ENCODE measurements at places on chromosomes 2 and 18.

- DNase-seq = no peak
These were observed 1.4 kb downstream of the AKAIN1 start for GRCh38 chr18:5195656-5196055.

- DNase-seq = no peak
These were observed 228.3 kb downstream of the ZNF521 start for GRCh38 chr18:25123438-25124232.

- DNase-seq = no peak
These were observed 49.9 kb downstream of the RAB31 start for GRCh38 chr18:9757827-9758621.

- DNase-seq = no peak
These were observed 305.2 kb downstream of the ETAA1 start for GRCh38 chr2:67702284-67702683.

DNA sequence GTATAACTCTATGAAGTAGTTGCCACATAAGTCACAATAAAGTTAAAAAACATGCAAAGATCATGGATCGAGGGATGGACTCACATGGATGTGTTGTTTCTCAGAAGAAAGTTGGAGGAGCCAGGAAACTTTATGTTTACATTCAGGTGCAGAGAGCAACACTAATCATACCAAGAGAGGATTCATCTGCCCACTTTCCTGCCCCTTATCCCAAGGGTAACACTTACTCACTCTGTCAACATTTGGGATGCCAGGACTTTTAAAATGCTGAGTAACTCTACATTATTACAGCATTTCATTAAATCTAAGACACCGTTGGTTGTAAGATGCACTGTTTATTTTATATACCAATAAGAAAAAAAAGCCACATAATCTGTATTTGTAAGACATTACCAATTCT lies 170.4 kb downstream of the KCNE4 start:
- no peak for DNase-seq

DNA sequence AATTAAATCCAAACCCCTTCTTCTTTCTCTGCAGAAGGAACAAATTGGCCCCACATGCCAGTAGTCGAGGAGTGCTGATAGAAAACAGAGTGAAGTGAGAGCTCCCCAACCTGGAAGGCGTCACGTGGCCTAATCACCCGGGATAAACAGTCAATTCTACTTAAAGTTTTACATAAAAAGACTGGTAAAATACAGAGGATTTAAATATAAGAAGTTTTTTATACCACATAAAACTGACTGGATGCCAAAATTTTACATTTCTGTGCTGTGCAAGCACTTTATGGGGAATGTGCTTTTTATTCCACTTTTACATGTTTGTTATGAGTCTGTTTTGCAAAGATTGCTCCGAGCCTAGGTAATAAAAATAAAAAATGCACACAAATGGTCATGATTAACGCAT lies 1586.8 kb upstream of the ACVR2A start:
- DNase-seq = no peak

DNA sequence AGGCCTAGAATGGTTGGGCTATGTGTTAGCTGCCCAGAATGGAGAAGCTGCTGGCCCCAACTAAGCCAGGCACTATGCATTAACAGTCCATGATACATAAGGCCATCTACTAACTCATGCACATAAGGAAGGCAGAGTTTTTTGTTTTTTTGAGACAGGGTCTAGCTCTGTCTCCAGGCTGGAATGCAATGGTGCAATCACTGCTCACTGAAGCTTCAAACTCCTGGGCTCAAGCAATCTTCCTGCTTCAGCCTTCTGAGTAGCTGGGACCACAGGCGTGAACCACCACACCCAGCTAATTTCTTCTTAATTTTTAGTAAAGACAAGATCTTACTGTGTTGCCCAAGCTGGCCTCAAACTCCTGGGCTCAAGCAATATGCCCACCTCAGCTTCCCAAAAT lies 37.6 kb downstream of the GPR45 start:
- no peak for DNase-seq
